ENCODE measurements at places on chromosomes 5 and 9.

DNA sequence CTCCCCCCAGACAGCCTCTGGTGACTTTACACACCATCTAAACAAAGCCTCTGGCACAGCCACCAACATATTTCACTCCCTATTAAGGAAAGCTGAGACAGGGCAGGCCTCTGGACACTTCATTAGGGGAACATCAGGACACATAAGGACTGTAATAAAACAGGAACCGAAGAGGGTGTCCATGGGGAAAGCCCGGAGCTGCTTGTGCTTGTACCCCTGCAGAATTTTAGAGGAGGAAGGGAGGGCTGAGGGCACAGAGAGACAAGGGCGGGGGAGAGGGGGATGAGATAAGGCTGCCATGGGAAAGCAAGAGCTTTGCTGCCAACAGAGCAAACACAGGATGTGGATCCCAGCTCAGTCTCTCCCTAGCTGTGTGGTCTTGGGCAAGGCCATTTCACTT lies 138.4 kb downstream of the ASTN2 start:
- no peak for DNase-seq

- no peak for DNase-seq
These were observed 16.3 kb upstream of the PJA2 start for GRCh38 chr5:109426075-109426474.

DNA sequence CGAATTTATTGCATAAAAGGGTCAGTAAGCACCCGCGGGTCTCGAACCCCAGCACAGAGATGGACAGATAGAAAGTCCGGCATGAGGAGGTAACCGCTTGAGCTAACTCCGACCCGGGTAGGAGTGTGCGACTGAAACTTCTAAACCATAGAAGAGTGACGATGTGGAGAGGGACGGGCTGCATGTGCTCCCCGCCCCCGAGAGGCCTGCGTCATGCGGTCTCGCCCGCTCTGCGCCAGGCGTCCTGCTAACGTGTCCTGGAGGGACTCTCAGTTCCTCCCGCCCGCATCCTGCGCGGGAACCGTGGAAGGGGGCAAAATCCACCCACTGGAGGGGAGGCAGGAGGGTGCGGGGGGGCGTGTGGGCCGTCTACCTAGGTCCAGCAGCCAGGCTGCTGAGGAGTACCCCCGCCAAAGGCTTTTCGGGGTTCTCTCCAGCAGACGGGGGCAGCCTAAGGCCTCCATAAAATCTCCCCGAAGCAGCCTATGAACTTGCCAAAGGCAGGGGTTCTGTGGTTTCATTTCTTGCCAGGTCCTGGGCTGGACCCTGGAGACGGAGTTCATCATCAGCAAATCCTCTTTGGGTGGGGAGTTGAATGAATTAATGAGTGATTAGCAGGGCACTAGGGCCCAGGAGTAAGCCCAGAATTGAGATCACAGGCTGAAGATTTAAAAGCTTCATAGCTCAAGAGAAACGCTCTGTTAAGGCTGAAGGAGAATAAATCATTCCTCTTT lies 51.9 kb downstream of the TGFBI start:
- peak; percentile 77 for DNase-seq

DNA sequence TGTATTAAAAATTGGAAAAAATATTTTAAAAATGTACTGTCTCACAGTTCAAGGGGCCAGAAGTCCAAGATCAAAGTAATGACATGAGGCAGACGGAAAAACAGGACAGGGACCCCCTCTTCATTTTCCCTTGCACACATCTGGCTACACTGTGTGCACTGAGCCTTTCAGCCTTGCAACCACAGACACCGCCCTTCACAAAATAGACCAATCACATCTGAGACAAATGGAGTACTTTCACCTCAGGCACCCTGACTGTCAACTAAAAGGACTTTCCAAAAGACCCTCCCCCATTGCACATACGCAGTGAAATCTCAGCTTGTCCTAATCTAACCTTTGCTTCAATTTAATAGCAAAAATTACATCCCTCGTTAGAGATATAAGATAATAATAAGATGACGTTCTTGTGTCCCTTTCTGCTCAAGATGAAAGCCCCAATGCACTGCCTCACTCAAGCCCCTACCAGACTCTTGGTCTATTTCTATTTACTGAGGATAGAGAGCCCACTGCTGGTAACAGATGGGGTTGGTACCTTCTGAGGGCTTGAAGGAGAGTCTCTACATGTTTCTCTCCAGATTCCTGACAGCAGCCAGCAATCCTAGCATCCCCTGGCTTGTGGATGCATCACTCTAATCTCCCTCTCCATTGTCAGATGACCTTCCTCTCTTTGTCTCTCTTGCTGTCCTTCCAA lies 514.8 kb upstream of the ADAMTS16 start:
- DNase-seq = no peak

DNA sequence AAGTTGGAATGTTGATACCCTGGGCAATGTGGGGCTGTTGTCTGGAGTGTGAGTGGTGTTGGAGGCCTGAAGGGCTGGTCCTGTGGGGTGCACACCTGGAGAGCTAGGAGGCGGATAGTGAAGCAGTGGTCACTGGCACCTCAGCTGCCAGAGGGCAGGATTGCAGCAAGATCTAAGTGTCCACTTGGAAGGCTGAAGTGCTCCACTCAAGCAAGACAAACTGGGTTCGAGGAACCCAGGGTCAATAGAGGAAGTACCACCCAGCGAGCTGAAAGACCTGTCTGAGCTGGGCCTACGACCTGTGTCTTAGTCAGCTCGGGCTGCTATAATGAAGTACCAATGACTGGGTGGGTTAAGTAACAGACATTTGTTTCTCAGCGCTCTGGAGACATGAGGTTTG lies 39.7 kb upstream of the TJP2 start:
- DNase-seq = no peak

DNA sequence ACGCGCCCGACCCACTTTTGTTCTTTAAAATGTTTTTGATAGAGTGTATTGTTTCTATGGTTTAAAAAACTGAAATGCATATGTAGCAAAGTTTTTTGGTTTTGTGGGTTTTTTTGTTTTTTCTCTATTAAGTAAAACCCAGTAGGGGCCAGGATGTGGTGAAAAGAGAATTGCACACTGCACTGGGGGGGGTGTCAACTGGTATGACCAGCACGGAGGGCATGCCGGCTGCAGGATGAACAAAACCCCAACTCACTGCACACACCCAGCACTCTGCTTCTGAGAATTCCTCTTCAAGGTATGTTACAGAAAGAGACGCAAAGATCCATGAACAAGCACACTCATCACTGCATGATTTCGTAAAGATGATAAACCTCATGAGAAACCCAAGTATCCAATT lies 75.0 kb downstream of the STK10 start:
- no peak for DNase-seq

DNA sequence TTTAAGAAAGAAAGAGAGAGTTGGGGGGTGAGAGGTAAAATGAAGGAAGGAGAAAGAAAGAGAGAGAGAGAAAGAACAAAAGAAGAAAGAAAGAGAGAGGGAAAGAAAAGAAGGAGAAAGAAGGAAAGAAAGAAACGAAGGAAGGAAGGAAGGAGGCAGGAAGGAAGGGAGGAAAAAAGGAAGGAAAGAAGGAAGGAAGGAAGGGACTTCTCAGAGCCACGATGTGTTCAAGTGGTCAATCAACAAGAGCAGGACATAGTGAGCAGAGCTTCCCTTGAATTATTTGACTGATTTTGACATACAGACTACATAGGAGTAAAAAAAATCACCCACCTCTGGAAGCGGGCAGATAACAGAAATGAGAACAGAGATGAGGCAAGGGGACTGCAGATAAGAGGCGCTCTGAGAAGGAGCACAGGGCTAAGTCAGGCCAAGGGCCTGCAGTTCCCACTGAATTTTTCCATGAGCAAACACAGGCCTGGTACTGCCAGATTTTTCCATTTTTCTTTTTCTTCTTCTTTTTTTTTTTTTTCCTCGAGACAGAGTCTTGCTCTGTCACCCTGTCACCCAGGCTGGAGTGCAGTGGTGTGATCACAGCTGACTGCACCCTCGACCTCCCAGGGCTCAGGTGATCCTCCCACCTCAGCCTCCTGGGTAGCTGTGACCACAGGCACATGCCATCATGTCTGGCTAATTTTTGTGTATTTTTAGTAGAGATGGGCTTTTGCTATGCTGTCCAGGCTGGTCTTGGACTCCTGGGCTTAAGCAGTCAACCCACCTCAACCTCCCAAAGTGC lies 77.7 kb upstream of the IL17B start:
- no peak for DNase-seq

DNA sequence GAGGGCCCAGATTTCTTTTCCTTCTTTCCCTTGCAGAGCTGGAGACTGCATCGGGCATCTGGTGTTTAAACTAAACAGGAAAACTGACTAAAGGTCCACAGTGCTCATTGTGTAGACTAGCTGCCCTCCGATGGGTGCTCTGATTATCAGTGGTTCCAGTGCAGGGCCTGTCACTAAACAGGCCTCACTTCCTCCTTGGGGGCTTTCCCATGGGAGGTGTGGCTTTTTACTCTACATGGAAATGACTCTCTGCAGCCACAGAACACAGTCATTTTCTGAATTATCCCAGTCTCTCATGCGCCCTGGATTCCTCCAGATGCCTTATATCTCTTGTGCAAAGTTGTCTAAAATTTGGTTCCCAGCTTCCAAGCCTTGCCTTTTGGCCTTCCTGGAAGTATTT lies 199.2 kb downstream of the TRIO start:
- no peak for DNase-seq

DNA sequence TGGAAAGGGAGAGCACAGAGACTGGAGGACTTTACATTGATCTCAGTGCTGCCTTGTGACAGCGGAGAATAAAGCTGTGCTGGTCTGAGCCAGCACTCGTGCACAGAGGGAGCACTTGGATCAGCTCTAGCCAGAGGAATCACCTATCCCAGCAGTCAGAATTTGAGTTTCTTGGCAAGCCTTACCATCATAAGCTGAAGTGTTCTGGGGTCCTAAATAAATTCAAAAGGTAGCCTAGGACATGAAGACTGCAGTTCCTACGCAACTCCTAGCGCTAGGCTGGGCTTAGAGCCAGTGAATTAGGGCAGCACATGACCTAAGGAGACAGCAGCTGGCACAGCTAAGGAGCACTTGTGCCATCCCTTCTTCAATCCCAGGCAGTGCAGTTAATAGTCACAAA lies 119.5 kb downstream of the HMHB1 start:
- no peak for DNase-seq

DNA sequence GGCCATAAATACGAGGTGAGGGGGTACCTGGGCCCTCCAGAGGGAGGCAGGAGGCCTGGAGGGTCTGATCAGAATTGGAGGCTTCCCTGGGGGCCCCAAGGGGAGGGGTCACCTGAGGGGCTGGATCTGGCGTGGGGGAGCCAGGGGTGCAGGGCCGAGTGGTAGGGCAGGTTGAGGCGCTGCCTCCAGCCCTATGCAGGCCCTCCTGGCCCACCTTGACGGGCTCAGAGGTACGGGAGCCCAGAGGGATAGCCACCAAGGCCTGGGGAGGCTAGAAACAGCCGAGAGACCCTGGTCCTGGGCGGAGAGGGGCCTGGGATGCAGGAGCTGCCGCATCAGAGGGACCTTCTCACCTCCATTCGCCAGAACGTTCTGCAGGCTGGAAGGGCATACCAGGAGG lies 24.3 kb downstream of the LHX3 start:
- DNase-seq = no peak

DNA sequence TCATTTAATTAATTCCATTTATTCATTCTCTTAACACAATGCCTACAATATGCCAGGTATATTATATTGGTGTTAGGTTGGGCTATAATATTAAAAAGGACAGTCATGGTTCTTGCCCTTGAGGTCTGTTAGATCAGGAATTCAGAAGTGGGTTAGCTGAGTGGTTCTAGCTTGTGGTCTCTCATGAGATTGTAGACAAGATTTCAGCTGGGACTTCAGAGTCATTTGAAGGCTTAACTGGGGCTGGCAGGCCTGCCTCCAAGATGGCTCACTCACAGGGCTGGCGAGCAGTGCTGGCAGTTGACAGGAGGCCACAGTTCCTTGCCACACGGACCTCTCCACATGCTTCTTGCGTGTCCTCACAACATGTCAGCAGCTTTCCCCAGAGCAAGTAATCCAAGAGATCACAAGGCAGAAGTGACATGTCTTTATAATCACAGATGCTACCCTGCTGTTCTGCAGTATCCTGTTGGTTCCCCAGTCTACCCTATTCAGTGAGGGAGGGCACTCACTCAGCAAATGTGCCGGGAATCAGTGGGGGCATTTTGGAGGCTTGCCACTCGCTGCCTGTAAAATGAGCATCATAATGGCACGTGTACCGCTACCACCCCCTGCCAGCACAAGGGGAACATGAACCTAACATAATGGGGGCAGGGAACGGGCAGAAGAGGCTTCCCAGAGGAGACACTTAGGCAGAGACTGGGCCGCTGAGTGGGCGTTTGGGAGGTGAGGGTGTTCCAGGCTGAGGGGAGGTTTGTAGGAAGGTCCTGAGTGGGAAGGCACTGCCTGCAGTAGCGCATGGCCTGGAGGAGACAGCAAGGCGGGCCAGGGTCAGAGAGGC lies 70.0 kb downstream of the EXOSC2 start:
- peak; percentile 38 for DNase-seq

- no peak for DNase-seq
These were observed 1005.0 kb upstream of the DMAC1 start for GRCh38 chr9:8804613-8805012.

DNA sequence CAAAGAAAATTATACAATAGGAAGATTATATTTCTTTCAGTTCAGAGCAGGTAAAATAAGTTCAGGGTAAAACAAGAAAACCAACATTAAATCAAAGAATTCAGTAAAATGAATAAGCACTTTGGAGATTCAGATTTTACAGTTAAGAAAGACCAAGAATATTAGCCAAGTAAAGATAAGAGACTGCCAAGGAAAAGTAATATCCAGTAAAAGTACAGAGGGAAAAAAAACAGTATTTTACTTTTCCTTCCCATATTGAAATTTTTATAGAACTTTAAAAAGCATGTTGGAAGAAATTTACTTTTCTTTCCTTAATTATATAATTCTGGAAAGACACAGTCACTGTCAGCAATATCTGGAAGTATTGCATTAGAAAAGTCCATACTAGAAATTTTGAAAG lies 393.4 kb downstream of the NFIB start:
- no peak for DNase-seq

GRCh38 chr5:91977579-91977978 lies 594.5 kb upstream of the ARRDC3 start:
- no peak for DNase-seq

- no peak for DNase-seq
These were observed 64.1 kb downstream of the SLCO4C1 start for GRCh38 chr5:102231693-102232619.

- DNase-seq = no peak
These were observed 12.2 kb upstream of the VAV2 start for GRCh38 chr9:134004131-134004873.

GRCh38 chr9:8268216-8268878 lies 468.8 kb upstream of the DMAC1 start:
- DNase-seq = no peak

DNA sequence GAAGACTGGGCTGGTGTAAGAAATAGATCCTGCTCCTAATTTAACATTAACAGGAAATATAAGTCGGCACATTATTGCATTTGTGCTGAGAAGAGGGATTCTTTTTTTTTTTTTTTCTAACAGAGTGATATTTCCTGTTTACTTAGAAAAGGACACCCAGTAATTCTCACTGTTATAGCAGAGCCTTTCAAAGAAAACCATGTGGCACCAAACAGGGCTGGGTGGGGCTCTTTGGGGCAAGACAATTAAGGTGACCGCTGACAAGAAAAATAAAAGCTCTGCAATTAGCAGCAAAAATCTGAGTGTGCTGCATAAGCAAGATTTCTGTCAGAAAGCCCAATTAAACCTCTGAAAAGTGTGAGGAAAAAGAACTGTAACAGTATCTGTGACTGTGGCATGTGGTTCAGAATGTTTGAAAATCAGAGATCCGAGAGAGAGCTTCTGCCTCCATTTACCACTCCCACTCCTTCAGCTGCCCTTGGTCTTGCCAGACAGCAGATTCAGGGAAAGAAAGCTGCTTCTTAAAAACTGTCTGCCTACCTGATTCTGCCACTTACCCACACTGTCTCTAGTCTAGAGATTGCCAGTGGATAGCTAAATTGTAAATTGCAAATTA lies 77.1 kb upstream of the IQGAP2 start:
- DNase-seq = peak; percentile 56

Data from A673 (cell line).